ENCODE measurements at places on chromosomes 7 and 10.

GRCh38 chr7:120979765-120980499 is 8.6 kb upstream of the CPED1 start:
- DNase-seq: no peak

DNA sequence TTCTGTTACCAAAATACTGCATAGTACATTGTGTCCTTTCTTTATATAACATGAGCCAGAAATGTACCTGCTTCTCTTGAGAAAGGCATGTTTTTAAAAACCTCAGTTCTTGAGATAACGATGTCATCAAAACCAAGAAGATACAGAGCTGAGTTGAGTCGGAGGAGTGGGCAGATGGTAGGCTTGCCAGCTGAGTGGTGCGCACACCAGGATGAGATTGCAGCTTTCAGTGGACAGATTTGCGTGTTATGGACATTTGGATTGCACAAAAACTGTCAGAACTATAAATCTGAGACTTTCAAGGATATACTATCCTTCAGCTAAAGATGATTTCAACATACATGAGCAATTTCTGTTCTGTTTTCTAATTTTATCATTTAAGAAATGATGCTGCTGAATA is 25.0 kb downstream of the PRKAR2B start:
- DNase-seq: no peak

DNA sequence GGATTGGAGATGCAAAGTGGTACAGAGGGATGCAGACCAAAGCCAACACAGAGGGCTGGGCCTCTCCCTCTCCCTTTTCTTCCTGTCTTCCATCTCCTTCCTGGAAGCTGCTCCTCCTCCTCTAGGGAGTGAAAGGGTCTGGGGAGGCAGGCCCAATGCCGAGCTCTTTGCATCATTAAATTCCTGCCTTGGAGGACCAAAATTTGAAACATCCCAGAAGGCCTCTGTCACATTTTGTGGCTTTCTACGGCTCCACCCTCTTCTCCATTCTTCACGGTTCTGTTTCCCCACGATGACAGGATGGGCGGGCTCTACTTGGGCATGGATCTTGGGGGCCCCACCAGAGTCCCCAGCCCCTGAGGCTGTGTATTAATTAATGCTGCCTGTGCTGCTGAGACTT is 76.4 kb downstream of the NEURL1 start:
- no peak for DNase-seq

- DNase-seq: no peak
These were observed 160.0 kb downstream of the PDE1C start for GRCh38 chr7:31910191-31910590.

DNA sequence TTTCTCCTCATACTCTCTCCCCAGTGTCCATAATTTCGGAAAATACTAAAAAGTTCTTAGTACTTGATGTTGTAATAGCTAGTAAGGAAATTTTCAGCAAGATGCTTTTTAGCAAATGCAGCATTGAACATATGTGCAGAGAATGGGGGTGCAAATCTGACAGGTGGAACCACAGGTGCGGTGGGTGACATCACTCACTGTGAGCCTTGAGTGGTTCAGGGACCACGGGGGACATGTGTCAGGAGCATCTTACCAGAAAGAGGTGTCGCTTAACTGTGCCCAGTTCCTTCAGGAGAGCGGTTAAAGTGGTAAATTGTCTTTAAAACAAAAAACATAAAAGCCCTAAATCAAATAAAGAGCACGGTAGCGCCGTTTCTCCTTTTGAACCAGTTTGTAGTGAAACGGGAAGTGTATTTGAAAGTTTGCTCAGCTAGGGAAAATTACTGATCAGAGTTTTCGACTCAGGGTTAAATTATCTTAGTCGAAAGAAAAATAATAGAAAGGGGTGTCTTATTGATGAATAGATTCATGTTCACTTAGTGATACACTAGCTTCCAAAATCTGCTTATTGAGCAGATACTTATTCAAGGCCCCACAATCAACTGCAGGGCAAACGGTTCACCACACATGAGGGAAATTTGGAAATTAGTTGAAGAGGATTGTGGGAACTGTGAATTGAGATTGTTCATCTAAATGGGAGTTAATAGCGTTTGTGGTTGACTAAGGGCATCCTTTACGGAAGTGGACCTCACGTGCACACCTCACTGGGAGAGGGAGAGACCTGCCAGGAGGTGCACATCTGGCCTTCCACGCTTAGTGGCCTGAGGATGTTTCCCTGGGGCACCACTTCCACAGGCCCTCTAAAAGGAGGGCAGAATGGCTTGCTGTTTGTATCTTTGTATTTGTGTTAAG is 12.7 kb downstream of the CUL1 start:
- no peak for DNase-seq
